ENCODE measurements at places on chromosomes 3 and 15.

DNA sequence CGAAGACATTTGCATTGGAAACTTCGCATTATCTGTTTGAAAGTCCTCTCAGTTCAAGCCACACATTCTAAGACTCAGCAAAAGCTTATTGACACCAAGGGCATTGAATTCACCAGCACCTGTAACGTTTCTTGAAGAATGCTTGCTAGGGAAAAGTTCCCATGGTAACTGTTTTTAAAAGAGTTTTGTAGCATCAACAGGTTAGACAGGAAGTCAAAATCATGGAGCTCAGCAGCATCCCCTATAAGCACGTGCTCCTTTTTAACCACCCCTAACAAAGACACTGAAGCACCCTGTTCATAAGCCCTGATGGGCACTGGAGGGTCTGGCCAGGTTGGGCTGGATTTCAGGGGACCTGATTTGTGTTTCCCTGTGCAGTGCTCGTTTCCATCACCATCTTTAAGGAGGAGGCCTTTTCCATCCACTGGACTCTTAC lies 229.7 kb upstream of the BHLHE40 start:
- DNase-seq = no peak

- no peak for DNase-seq
Measured at GRCh38 chr3:153087595-153088566, 74.1 kb upstream of the RAP2B start.

GRCh38 chr15:85897207-85897894 lies 102.6 kb upstream of the KLHL25 start:
- DNase-seq = no peak

DNA sequence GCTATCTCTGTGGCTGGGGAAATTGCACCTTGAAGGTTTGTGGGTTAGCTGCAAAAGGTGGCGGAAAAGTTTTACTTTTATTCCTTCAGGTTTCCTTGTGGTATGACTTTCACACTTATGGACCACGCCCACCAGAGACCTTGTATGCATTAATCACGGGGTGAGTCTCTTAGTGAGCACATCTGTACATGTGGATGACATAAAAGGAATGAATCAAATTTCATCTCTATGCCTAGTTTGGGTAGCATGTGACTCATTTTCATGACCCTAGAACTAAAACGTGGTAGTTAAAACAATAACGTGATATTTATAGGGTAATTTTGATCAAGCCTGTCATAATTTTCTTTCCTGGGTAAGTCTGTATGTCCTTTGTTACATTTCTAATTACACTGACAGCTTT lies 141.7 kb downstream of the PDCD6IP start:
- DNase-seq = no peak

GRCh38 chr3:18057471-18058091 lies 315.1 kb upstream of the TBC1D5 start:
- no peak for DNase-seq

GRCh38 chr3:122661633-122662032 lies 19.0 kb upstream of the PARP14 start:
- DNase-seq = no peak

- peak; percentile 10 for DNase-seq
Measured at GRCh38 chr15:23648920-23649515, 1.4 kb upstream of the MAGEL2 start.

DNA sequence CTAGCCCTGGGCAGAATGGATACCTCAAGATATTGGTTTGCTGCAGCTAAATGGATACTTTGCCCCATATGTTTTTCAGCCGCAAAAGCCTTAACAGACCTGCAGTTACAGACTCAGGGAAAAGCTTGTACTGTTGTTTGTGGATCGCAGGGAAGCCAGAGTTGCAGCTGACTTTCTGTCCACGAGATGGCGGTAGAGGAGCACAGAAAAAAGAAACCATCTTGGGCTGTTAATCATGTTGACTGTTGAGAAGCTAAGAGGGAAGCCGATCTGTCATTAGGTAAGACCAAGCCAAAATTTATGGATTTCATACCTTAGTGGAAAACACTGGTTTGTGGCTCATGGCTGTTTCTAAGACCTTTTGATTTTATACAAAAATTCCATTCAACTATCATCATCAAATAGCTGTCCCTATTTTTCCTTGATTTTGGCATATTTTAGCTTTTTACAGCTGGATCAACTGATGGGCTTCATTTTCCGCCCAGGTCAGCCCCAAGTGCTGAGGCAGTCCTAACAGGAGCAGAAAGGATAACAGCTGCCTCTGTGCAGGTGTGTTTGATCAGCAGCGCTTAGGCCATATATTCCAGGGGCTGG lies 205.7 kb upstream of the ZPLD1 start:
- DNase-seq = peak; percentile 74

DNA sequence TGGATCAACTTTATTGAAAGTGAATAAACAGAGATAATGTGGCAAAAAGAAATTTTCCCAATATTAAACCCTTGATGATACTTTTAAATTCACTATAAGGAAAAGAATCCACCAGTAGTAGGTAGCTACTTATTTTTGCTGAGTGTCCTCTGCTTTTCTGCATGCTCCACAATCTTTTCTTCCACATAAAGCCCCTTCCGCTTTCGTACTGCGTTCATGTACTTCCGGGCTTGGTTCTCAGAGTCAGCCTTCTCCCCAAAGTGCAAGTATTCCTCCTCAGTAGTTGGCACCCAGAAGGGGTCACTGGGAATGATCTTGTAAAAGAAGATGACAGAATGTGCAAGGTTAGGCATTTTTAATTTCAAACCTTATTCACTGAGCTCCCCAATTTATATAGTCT lies 84.4 kb upstream of the MEX3B start:
- DNase-seq = no peak

GRCh38 chr3:9399746-9400145 lies 2.3 kb downstream of the SETD5 start:
- DNase-seq = peak; percentile 92

GRCh38 chr15:99763827-99764226 lies 30.6 kb upstream of the LYSMD4 start:
- DNase-seq = no peak

GRCh38 chr3:61454801-61455200 lies 106.6 kb upstream of the PTPRG start:
- no peak for DNase-seq

DNA sequence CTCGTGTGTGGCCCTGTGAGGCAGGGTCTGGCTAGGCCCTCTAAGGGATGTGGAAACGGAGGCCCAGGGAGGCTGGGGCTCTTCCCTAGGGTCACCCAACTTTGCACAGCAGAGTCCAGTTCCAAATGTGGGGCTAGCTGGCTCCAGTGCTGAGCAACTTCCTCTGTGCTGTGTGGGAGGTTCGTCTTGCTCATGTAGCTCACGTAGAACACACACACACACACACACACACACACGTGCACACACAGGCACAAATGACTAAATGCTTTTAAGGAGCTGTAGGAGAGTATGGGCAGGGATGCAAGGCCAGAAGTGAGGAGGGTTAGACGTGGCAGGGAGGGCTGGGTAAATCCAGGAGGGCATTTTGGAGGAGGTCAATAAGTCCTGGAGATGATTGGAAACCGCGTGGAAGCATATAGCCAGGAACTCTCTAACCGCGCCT lies 213.8 kb downstream of the RPLP1 start:
- no peak for DNase-seq

GRCh38 chr3:168693870-168694269 lies 598.1 kb upstream of the GOLIM4 start:
- DNase-seq = no peak

GRCh38 chr3:127228866-127229265 lies 35.9 kb downstream of the PRR23E start:
- DNase-seq = no peak

DNA sequence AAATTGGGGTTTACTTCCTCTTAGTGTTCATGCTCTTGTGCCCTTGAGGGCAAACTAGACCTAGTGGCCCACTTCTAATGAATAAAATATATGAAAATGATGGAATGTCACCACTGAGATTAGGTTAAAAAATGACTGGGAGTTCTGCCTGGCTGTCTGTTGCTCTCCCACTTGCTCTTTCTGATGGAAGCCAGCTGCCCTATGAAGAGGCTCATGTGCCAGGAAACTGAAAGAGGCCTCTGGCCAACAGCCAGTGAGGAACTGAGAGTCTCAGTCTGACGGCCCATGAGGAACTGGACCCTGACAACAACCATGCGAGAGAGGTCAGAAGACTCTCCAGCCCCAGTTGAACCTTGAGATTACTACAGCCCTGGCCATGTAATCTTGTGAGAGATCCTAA lies 107.1 kb upstream of the FHIT start:
- no peak for DNase-seq

GRCh38 chr3:72344647-72345046 lies 503.6 kb downstream of the SHQ1 start:
- DNase-seq = no peak

- DNase-seq = no peak
Measured at GRCh38 chr15:75947092-75947491, 43.4 kb downstream of the FBXO22 start.

- no peak for DNase-seq
Measured at GRCh38 chr3:54875596-54876268, 52.1 kb downstream of the LRTM1 start.

GRCh38 chr15:62534996-62535395 lies 369.9 kb upstream of the C2CD4B start:
- DNase-seq = no peak

DNA sequence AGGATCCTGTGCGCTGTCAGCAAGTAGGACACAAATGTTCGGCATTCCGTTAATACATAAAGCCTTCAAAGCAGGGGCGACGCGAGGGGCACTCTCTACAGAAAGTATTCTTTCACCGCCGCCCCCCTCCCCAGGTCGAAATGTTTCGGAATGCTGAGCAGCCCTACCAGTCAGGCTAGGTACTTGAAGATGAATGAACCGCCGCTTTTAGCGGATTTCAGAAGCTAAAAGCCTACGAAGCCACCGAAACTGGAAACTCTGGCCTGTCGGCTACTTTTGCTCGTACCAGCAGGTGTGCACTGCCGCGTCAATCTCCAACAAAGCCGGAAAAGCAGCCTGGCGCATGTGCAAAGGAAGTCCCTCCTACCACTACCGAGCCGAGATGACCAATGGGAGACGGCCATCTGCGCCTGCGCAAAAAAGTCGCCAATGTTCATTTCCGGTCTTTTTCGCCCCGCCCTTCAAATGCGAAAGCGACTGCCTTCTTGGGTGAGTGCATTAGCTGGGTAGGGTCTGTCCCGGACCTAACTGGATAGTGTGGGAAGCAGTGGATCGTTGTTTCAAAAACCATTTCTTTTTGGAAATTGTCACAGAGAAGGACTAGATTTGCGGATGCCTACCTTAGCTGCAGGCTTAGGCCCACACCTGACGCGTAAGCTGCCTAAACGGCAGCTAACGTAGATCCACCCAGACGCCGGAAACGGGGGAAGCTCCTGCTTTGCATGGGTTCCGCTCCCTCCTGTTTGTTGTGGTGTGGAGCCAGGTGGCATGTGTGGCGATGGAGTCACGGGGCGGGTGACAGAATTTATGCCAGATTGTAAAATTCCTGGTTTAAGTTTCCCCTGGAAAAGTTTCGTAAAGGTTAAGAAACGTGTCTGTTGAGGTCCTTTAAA lies at the start of gene WDR5B:
Gene WDR5B, minus strand, starts transcription at position 301 of the 893 bp plus-strand sequence. CDS start 534 bp downstream, outside the sequence.
- DNase-seq = peak; percentile 99

- DNase-seq = no peak
Measured at GRCh38 chr3:37673401-37673800, 188.3 kb upstream of the CTDSPL start.

DNA sequence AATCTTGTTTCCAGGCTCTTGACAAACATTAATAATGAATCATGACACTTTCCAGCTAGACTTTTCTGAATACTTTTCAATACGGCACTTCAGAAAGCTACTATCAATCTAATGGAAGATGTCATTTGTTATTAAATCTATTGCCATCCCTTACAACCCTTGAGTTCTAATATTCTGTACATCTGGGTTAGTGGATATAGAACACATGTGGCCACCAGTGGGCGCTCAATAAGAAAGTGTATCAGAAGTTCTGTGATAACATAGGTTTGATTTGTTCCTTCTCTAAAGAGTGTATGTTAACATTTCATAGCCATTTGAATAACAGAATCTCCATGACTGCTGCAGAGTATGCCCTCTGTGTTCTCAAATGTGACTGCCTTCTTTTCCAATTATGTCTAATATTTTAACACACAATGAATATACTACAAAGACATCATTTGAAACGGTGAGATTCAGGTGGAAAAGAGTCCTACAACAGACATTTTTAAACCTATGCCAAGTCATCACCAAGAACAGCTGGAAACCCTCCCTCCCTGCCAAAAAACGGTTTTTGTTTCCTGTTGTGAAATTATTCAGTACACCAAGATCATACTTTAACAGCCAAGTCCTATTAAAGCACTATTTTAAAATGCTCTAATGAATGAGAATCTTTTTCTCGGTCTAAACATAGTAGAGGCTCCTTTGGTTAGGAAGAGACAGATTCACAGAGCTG lies 22.2 kb downstream of the ALDH1A2 start:
- peak; percentile 67 for DNase-seq

GRCh38 chr3:45966371-45966791 lies 23.1 kb downstream of the CXCR6 start:
- no peak for DNase-seq

DNA sequence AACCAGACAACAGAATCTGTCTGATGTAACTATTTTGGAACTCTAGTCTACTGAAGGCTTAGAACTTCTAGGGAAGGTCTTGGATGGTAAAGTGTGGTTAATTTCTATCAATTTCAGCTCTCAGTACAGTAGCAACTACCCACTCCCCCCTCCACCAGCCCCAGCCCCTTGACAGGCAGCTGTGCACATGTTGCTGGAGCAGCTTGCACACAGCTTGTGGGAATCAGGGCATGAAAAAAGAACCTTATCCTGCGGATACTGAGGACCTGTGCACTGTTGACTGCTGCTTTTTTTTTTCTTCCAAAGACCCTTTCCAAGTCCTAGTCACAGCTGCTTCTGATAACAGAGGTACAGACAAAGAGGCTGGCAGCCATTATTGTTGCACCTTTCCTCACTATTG lies 81.5 kb upstream of the UBP1 start:
- no peak for DNase-seq

Data from lung microvascular endothelial cell (primary cell).